GM12878 (cell line): ENCODE measurements at places on chromosomes 3 and 15.
A peak's percentile ranks its signal among the peaks of the same experiment; 100 is the strongest.

- DNase-seq, result no peak
These were observed 61.0 kb upstream of the PAQR5 start for GRCh38 chr15:69237718-69238117.

DNA sequence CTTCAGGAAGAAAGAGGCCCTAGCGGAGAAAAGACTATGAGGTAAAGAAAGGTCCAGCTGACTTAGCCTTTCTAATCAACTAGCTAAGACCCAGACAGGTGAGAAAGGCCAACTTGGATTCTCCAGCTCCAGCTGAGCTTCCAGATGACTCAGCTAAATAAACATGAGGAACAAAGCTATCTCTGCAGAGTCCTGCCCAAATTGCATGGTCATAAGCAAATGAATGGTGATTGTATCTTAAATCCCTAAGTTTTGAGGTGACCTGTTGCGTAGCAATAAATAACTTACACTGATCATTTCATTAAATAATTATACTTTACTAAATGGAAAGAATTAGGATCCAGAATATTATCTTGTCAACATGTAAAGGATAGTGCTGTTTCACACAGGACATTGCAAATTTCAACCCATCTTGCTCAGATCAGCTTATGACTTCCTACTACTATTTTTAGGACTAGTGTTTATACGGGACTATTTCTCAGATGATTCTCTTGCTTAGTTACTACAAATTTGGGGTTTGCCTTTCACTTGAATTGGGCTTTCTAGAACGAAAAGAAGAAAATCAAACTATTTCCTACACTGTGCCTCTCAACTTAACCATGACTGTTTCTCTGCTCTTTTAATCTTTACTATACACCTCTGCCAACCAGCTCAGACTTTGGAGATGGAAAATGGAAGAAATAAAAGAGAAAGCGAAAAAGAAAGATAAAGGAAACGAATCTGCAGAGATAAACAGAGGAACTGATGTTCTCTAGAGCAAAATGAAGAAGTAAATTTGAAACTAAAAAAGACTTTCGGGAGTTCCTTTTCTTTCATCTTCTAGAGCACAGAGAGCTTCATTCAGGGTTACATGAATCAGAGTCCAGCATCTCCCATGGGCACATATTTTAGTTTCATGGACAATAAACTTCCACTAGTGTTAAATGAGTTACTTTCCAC lies 6.6 kb upstream of the ADGRG7 start:
- DNase-seq, result peak; percentile 35

- no peak for DNase-seq
These were observed 26.1 kb downstream of the FNDC3B start for GRCh38 chr3:172065527-172065926.

DNA sequence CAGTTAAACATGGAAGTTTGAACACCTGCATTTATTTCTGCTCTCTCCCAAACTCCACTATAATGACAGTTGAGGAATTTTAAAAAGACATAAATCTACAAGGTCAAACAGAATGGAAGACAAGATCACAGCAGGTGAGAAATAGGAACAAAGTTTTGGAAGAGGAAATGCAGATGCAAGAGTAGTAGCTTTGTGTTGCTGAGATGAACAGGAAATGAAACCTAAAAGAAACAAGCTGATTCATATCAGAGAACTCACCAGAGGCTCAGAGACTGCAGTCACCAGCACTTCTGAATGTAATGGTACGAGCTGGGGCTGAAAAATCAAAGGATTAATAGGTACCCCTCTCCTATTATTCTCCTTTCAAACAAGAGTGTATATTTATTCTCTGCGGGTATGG lies 459.9 kb downstream of the RAP2B start:
- DNase-seq, result peak; percentile 34

DNA sequence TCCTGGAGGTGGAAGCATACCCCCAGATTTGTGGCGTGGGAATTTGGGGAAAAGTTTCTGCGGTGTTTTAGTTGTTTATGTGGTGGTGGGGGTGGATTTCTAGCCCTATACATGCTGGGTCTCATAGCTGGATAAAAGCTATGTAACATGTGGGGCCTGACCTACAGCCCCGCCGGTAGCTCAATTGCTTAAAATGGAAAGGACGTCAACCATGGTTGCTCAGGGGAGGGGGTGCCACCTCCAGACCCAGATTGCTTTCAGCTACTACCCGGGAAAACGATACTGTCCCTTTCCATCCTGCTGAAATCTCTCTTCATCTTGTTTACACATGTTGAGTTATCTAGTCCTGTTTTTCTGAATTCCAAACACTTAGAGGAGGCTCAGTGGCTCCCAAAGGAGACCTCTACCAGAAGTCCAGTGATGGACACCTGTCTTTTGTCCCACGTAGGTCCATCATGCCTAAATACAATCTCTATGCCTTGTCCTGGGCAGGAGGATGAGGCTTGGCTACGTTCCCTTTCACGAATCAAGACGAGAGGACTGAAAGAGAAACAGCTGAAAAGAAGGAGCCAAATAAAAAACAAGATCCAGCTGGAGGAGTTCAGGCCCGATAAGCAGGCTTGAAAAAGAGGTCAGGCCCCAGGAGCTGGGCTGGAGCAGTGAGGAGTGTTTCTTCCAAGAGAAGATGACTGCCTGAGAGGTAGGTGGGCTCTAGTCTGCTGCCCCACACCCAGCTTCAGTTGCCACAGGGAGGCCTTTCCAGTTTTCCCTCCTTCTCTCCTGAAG lies 72.1 kb upstream of the TPRG1 start:
- no peak for DNase-seq

DNA sequence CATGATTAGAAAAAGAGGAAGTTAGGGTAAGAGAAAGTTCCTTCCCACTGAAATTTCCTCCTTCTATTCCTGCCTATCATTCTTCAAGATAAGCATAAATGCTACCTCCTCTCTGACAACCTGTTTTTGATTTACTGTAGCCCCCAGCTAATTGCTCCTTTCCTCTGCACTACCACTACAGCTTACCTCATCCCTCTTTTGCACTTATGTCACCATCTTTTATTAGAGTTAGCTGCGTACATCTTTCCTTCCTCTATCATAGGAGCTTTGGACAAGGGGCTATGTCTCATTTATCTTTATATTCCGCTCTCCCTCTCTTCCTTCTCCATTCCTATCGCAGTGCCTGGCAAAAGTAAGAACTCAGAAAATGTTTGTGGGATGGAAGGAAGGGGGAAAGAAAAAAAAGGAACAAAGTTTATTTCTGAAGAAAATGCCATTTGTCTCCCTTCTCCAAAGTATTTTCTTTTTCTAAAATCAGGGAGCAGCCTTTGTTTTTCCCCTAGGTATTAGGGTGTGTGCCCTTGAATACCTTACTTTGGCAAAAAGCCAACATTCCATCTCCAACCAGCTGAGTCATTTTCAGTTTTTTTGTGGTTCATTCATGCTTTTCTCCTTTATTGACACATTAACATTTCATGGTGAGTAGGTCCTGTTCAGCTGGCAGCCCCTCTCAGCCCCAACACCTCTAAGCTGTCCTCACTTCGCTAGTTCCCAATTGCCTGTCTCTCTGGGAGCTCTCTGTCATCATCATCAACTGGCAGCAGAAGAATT lies 87.6 kb upstream of the SOX2 start:
- DNase-seq, result no peak

- DNase-seq, result no peak
These were observed 172.8 kb downstream of the USP13 start for GRCh38 chr3:179825527-179826246.

DNA sequence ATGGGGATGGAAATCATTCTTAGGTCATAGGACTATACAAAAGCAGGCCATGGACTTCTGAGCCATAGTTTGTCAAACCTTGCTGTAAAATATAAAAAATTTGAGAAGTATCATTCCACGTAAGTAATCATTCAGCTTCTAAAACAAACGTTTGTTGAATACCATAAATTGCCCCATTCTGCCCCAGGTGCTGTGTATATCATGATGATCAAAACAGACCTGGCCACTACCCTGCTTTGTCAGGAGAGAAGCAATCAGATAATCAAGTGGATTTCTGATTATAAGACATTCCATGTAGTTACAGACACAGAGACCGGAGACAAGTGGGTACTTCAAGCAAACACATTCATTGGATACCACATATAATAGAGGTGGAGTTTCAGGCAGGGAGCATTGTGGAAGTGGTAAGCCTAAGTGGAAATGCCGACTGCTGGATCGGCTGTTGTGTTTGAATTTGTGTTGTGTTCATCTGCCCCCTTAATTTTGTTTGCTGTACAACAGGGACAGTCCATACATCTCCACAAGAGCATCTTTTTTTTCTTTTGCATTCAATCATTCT lies 61.7 kb downstream of the TGFBR2 start:
- no peak for DNase-seq

GRCh38 chr15:28112962-28113361 lies 13.8 kb upstream of the OCA2 start:
- DNase-seq, result no peak

GRCh38 chr15:101651554-101652097 lies 555 bp downstream of the TM2D3 start:
- DNase-seq, result no peak

GRCh38 chr3:152772674-152773225 lies 62.2 kb upstream of the P2RY1 start:
- no peak for DNase-seq

GRCh38 chr3:160885791-160886286 lies 129.8 kb downstream of the PPM1L start:
- peak; percentile 13 for DNase-seq

- DNase-seq, result no peak
These were observed 64.9 kb downstream of the TBC1D2B start for GRCh38 chr15:78012643-78013077.

GRCh38 chr3:184262764-184263179 lies 1.4 kb upstream of the CAMK2N2 start:
- DNase-seq, result no peak

GRCh38 chr3:44105571-44105970 lies 136.1 kb upstream of the TOPAZ1 start:
- no peak for DNase-seq

DNA sequence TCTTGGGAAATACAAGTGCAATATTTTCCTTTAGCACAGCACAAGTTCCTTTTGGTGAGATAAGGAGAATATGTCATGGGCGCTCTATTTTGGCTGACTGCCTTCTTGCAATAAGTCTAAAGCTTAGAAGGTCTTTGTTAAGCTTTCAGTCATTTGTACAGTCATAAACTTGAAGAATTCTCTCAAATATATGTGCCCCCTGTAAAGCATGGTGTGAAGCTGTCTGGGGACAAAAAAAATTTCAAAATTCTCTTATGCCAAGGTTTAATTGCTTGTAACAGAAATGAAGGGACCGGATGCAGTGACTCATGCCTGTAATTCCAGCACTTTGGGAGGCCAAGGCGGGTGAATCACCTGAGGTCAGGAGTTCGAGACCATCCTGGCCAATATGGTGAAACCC lies 21.7 kb upstream of the ARID3B start:
- no peak for DNase-seq

DNA sequence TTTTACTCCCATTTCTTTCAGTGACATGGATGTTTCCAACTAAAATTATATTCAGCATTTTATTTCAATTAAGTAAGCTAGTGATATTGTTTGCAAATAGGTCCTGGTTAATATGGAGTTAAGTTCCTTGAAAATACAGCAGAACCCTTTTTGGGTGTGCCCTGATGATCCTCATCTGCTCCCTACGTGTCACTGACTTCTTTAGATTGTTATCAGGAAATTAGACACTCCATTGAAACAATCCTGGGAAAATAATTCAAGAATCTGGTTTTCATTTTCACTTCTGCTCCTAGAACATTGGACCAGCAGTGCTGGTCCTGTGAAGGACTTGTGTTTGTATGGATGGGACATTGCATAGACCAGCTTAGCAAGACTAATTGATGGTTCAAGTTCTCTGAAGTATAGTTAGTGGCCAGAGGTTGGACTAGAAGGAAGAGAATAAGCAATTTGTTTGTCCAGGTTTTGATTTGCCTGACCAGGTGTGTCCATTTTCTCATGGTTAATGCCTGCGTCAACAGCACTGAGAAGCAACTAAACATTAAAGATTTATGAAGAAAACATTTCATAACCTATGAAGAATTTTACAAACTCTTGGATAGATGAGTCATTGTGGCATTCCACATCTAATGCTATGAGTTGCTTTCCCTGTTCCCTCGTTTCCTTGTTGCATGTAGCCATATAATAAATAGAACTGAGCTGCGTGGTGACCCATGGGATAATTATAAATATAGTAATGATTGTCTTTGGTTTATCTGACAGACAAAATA lies 95.8 kb downstream of the ZPLD1 start:
- DNase-seq, result no peak

DNA sequence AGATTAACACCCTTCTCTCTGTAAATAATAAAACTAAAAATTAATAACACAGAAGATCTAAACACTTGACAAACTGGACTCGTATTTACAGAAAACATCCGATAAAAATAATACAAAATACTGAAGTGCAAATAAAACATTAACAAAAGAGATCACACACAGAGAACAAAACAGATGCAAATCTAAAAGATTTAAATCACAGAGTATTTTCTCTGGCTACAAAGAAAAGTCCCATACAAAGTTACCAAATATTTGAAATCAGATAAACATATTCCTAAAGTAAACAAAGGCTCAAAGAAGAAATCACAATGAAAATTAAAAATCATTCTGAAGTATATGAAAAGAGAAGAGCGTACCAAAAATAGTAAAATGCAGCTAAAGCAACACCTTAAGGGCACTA lies 42.5 kb downstream of the TBL1XR1 start:
- no peak for DNase-seq

GRCh38 chr15:45468294-45468693 lies 54.3 kb downstream of the SLC30A4 start:
- DNase-seq, result no peak

DNA sequence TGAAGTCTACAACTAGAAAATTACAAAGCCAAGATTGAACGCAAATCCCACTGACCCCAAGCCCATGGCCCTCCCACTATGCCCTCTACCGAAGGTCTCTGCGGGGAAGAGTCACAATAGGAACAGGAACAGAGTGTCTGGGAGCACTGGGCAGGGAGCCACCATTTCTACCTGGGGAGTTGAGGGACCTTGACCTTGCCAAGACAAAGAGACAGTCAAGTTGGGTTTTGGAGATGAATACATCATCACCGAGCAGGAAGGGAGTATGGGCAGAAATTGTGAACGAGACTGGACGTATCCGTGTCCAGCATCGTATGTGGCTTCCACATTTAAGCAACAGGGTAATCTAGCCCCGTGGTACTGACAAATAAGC lies 30.8 kb upstream of the BFSP2 start:
- DNase-seq, result no peak

- DNase-seq, result no peak
These were observed 449.9 kb upstream of the GOLIM4 start for GRCh38 chr3:168545591-168545990.

DNA sequence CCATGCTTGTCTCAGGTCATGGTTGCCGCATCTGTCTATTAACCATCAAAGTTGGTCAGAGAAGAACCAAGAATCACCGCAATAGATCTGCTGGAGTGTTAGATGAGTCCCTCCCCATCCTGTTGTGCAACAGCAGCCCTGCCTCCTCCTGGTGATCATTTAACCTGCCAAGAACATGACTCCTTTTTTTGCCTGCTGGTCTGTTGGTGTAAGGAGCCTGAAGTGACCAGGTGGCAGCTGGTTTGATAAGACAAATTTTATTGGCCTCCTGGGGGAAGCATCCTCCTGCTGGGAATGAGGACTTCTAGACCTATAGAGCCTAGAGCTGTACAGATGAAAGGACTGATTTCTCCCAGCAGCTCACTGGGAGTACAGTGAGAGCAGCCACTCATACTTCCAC lies 43.5 kb upstream of the RAF1 start:
- no peak for DNase-seq
